Activated CD4-positive, alpha-beta T cell treated with anti-CD3 and anti-CD28 coated beads, Interleukin-10, Interleukin-2, amounts not matched to agents 100 ng/mL and 50 ng/mL, durations not matched to agents 16 hours and 8 hours (primary cell): ENCODE measurements at places on chromosomes 16 and 17.

GRCh38 chr16:31129568-31130335 is 5.8 kb downstream of the PRSS8 start:
- no peak for DNase-seq

DNA sequence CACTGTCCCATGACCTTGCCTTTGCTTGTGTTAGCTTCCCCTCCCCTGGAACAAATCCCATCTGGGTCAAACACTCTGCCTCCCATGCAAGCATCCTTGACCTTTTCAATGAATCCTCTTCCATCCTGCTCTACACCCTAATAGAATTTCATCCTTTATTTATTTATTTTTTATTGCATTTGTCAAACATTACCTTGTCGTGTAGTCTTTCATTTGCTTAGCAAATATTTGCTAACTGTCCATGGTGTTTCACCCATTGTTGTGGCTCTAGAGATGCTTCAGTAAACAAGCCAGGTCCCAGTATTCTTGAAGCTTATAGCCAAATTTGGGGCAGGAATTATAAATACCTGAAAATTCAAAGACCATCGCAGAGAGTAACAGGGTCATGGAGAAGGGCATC is 51.0 kb upstream of the MRTFB start:
- DNase-seq, result no peak

DNA sequence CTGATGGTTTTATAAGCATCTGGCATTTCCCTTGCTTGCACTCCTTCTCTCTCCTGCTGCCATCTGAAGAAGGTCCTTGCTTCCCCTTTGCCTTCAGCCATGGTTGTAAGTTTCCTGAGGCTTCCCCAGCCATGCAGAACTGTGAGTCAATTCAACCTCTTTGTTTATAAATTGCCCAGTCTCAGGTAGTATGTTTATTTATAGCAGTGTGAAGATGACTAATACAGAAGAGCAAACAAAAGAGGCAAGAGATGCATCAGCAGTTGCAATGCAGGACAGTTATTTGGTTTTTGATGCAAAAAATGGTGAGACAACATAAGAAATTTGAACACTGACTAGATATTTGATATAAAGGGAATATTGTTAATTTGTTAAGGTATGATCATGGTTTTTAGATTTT is 16.8 kb downstream of the TMEM100 start:
- no peak for DNase-seq

- no peak for DNase-seq
These were observed 6.7 kb downstream of the PIPOX start for GRCh38 chr17:29049541-29050145.

DNA sequence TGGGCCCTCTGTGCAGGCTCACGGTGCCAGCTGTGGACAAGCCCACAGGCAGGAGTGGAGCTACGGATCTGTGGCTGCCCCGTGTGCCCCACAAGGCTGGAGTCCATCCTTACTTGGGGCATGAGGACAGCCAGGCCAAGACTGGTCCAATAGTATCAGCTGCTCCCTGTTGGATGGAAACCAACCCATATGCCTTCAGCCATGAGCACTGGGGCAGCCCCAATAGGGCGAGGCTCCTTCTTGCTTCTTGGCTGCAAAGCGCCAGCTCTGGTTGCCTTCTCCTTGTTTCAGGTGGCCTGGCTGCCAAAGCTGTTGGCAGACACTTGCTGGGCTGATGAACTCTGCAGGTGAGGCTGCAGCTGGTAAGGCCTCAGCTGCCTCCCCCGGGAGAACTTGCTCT is 188.0 kb downstream of the ENGASE start:
- DNase-seq, result no peak

GRCh38 chr17:66422186-66422585 is 119.8 kb downstream of the PRKCA start:
- no peak for DNase-seq

GRCh38 chr17:64515829-64516228 is 9.1 kb downstream of the CEP95 start:
- DNase-seq, result no peak

DNA sequence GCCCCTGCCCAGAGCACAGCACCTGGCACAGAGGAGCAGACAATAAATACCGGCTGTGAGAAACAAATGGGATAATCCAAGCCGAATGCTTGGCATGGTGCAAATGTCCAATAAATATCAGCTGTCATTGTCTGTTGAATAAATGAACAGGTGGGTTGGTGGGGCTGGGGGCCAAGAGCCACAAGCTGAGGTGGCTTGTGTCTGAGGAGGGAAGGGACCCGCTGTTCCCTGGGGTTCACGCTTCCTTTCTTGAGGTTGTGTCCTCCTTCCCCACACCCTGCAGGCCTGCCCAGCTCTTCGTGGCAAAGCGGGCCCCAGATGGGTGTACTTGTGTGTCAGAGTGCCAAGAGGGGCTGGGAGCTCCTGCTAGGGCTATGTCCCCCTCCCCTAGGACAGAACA is 38.6 kb downstream of the ARHGAP27 start:
- no peak for DNase-seq

GRCh38 chr16:74230126-74230525 is 66.5 kb upstream of the PSMD7 start:
- no peak for DNase-seq

- DNase-seq, result no peak
These were observed 3.3 kb upstream of the STH start for GRCh38 chr17:45995627-45996270.

DNA sequence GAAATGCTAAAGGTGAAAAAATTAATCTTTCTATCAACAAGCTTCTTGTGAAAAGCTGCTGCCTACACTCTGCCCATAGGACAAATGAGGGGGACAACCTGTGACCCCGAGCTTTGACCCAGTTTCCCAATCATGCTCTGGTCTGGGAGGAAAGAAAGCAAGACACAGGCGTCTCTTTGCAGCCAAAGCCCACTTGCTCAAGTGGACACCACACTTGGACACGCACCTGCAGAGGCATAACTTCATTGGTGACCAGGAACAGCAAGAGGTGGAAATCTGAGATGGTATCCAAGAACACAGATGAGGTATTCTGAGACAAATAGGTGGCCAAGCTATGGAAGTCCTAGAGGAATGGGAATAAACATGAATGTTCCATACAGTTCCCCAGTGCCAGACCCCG is 15.0 kb upstream of the FAAP100 start:
- no peak for DNase-seq

DNA sequence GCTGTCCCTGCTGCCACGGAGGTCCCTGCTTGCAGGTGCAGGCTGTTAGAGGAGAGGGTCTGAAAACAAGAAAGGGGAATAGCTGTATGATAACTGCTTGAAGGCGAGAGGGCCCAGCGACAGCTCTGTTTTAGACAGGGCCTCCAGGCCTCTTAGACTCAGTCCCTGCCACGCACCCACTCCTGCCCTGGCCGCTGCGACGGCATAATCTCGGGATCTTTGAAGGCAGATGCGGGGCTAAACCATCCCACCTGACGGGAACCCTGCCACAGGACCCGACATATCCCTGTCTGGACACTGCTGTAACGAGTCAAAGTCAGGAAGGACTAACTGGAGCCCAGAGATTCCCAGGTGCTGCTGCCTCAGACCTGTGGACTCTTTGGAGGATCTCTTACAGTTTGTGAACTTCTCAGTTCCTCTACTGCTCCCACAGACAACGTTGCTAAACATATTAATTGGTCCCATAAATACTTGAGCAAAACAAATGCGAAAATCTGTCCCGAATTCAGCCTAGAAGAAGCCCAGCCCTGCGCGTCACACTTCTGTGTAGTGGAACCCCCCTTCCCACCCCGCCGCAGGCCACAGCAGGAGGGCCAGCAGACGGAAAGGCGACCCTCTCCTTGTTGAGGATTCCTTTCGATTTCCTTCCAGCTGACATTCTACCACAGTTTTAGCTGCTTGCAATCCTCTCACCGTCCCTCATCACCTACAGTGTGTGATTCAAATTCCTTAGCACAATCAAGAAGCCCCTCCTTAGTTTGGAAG is 998 bp upstream of the TMEM11 start:
- no peak for DNase-seq

DNA sequence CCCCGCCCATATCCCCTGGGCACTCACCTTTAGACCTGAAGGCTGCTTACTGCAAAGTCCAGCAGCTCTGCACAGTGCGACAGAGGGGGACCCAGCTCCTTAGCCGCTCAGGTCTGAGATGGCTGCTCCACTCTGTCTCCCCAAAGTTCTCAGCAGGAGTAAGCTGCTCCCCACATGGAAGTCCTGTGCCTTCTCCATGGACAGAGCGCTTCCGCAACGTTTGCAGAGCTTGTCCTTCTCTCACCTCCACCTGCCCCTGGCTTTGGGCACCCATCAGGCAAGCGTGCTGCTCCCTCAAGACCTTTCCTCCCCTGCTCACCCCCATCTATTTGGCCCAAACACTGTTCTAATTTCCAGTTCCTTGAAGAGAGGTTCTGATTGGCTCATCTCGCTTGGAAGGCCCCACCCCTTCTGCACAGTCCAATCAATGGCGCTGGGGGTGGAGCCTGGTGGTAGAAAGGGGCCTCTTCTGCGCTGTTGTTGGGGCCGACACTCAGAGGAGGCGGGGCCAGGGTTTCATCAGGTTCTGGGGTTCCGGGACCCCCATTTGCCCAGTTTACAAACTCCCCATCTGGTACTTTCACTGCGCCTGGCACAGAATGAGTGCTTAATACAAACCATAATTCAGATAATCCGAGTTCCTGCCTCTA is 137.2 kb downstream of the CYLD start:
- no peak for DNase-seq

DNA sequence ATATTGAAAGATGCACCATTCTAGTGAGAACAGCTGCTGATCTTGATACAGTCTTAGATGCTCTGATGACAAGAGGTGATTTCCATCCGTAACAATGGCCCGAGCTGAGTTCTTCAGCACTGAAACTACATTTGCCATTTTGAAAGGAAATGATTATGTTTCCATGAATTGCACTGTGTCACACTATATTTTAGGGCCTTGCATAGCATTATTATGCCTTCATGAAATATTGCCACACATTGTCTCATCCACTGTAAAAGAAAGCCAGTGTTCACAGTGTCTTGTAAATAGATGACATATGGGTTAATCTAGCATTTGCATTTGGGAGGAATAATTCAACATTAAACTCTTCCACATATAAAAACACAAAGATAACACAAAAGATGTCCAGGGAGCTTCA is 438.3 kb upstream of the PSMD7 start:
- no peak for DNase-seq
